ENCODE measurements at places on chromosomes 12 and 14.
A peak's percentile ranks its signal among the peaks of the same experiment; 100 is the strongest.

DNA sequence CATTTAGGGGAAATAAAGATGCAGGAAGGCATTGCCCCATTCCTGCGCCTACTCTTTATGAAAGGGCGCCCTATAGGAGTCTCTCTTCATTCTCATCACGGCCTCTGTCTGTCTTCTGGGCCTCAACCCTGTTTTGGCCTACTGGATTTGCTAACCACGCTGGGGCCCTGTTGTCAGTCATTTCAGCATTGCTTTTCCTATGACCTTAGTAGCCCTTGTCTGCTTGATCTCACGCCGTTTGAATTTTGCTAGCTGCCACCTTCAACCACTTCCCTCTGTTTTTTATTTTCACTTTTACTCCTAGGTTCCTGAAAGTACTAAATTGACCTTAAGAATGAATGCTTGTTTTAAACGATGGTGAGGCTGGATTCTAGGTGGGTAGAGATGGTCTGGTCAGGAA lies 139.0 kb downstream of the SYNE2 start:
- no peak for DNase-seq
- no peaks in the 10 kb centered on the region for H3K27me3 ChIP-seq
- no peak overlapping the region for H3K27ac ChIP-seq
- H3K4me3 ChIP-seq = no peak overlapping the region
- peaks cover 4% of the 10 kb centered on the region for H3K36me3 ChIP-seq

DNA sequence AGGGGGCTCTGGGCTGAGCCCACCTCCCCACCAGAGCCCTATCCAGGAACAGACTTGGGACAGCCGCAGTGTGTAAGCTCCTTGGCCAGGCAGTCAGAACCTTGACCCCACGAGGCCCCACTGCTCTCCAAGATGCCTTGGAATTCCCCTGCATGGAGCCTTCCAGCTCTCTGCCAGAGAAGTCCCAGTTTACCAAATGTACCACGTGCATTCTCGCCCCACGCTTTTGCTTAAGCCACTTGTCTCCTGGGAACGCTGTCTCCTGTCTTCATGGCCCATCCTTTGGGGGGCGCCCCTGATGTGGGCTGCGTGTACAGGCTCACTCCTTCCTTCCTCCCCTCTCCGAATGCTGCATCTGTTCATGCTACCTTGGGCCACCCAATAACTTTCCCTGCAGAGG lies 7.9 kb downstream of the FAIM2 start:
- H3K27ac ChIP-seq = peak overlapping the region; percentile 15
- H3K4me1 ChIP-seq = peaks cover 22% of the 10 kb centered on the region
- H3K36me3 ChIP-seq = peaks cover 6% of the 10 kb centered on the region
- peaks cover 18% of the 10 kb centered on the region for H3K27me3 ChIP-seq

DNA sequence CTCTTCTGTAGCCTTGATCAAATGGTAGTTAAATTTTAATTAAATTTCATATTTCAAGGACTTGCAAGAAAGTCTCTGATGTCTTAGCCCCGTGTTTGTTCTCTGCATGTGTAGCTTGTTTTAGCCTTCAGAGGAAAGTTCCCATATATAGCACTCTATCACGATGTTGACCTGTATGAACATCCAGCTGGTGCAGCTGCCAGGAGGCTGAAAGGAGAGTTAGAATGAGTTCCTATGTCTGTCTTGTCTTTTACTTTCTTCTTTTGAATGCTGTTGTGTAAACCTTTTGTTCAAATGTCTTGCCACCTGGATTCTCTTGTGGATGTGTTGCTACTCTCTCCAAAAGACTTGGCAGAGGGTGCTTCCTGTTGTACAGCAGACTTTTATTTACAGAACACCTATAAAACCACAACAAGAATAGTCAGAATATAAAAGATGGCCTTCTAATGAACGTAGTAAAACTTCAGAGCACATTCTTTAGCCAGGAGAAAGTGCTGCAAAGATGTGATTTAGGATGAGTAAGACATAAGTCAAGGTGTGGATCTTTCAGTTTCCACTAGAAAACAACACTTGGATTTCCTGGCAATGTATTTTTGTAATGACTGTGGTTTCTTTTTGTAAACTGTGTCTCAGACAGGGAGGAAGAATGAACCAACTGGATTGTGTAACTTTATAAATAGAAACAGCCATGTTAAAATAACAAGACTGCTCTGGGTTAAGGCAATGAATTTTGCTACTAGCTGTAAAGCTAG lies 17.2 kb downstream of the NAV3 start:
- H3K27ac ChIP-seq = peak overlapping the region; percentile 25
- H3K36me3 ChIP-seq = no peaks in the 10 kb centered on the region
- DNase-seq = no peak
- H3K4me3 ChIP-seq = no peak overlapping the region
- peaks cover 1% of the 10 kb centered on the region for H3K27me3 ChIP-seq
- peaks cover 27% of the 10 kb centered on the region for H3K4me1 ChIP-seq

DNA sequence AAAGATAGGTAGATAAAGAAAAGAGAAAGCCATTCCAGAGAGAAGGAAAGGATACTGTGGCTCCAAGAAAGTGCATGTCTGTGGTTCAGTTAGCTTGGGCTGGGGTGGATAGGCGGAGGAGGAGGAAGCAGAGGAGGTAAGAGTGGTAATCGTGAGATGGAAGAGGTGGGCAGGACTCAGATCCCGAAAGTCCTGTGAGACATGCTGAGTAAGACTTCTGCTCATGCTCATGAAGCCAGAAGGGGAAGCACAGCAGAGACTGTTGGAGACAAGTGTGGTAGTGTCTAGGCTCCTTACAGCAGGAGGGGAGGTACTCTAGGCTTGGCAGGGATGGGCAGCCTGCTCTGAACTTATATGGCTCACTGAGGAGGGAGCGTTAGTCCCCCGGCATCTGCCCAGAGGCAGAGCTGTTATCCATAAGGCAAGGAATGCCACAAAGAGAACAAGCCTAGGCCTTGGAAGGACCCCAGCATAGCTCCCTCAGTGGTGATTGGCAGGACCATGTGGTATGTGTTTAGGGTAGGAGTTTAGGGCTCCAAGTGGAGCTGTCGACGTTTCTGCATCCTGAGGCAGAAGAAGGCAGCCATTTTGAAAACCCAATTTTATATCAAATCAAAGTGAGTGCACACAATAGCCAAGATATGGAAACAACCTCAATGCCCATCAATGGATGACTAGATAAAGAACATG lies 135.3 kb downstream of the SMOC1 start:
- no peak overlapping the region for H3K27ac ChIP-seq
- H3K27me3 ChIP-seq = peaks cover 5% of the 10 kb centered on the region
- H3K36me3 ChIP-seq = peaks cover 7% of the 10 kb centered on the region
- peaks cover 3% of the 10 kb centered on the region for H3K4me1 ChIP-seq
- DNase-seq = no peak

DNA sequence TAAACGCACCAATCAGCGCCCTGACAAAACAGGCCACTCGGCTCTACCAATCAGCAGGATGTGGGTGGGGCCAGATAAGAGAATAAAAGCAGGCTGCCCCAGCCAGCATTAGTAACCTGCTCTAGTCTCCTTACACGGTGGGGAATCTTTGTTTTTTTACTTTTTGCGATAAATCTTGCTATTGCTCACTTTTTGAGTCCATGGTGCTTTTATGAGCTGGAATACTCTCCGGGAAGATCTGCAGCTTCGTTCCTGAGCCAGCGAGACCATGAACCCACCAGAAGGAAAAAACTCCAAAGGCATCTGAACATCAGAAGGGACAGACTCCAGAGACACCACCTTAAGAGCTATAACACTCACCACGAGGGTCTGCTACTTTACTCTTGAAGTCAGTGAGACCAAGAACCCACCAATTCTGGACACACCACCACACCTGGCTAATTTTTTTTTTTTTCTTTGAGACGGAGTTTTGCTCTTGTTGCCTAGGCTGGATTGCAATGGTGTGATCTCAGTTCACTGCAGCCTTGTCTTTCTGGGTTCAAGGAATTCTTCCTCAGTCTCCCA lies 6.9 kb upstream of the COPS7A start:
- peaks cover 4% of the 10 kb centered on the region for H3K4me1 ChIP-seq
- H3K27ac ChIP-seq = no peak overlapping the region
- no peak overlapping the region for H3K4me3 ChIP-seq
- H3K36me3 ChIP-seq = no peaks in the 10 kb centered on the region

DNA sequence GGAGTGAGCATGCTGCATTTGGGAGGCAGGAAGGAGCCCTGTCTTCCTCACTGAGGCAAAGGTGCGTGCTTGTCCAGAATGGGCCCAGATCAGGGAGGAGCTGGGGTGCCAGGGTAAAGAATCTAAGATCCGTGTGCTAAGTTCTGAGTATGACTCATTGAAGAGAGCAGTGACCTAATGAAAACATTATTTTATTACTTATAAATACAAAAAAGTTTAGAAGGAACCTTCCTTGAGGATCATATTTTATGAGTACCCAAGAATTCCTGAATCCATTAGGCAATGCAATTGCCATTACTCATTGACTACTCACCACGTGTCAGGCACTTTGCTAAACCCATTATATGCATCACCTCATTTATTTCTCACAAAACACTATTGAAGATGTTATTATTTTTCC lies 264.7 kb downstream of the EGLN3 start:
- H3K27me3 ChIP-seq = no peaks in the 10 kb centered on the region
- no peaks in the 10 kb centered on the region for H3K4me1 ChIP-seq
- no peak overlapping the region for H3K4me3 ChIP-seq
- H3K36me3 ChIP-seq = no peaks in the 10 kb centered on the region

DNA sequence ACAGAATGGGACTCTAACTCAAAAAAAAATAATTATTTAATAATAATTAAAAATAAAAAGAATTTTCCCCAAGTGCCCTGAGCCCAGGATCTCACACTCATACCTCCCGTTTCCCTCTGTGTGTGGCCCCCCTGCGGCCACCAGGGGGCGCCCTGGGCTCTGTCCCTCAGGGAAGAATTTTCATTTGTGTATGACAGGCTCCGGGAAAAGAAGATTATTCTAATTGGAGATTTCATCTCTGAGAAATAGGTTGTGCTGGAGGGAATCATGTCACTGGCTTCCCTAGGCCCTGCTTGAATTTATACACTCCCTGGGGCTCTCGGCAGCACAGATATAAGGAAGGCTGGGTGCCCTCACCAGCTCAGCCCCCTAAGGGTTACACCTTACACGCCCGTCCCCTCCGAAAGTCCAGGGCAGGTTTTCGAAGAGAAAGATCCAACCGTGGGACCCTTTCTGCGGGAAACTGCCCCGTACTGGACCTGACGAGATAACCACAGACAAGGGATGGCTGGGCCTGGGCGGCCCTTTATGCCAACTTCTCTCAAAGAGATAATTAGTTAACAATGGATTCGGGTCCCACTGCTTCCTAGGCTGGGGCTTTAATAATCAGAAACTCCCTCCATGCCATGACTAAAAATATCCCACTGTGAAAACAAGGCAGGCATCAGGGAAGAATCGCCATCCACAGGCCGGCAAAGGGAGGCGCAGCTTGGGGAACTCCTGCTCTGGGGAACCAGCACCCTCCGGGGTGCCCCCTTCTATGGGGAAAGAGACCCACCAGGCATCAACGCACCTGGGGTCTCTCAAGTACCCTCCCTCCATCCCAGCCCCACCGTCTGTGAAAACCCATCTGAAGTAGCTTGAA lies 80.7 kb downstream of the KDM2B start:
- H3K4me1 ChIP-seq = no peaks in the 10 kb centered on the region
- DNase-seq = peak; percentile 78
- no peaks in the 10 kb centered on the region for H3K36me3 ChIP-seq
- H3K27me3 ChIP-seq = peaks cover 2% of the 10 kb centered on the region
- H3K27ac ChIP-seq = no peak overlapping the region

DNA sequence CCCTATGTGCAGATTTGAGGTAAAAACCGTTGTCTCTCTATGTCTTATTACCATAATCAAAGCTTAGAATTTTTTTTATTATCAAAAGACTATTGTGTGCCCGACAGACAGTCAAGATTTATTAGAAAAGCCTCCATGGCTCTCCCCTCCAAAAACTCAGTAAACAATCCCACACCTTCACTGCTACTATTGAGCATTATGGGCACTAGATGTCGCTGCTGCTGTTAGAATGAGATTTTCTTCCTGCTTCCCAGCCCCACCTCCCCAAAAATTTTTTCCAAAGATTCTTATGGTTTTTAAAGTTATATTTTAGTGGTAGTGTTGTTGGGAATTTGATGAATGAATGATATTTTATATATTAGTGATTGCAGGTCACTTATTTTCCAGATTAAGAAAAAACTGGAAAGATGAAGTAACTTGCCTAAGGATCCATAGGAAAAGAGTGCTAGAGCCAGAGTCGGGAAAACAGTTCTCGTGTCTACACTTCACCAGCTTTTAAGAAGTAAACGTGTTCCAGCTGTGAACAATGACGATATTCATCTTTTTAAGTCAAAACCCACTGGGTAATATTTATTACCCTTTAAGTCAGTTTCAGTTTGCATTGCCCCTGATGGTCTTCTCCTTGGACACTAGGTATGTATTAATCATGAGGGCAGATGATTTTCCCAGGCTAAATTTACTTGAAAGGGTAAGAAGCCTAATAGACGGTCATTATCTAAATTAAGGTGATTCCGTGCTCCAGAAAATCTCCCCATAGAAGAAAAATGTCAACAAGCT lies 12.2 kb upstream of the FOXG1 start:
- no peak overlapping the region for H3K27ac ChIP-seq
- H3K36me3 ChIP-seq = no peaks in the 10 kb centered on the region
- H3K4me1 ChIP-seq = peaks cover 20% of the 10 kb centered on the region
- peak; percentile 60 for DNase-seq
- no peak overlapping the region for H3K4me3 ChIP-seq

GRCh38 chr12:110739894-110740293 lies 2.8 kb downstream of the PPP1CC start:
- peaks cover 30% of the 10 kb centered on the region for H3K4me1 ChIP-seq
- peaks cover 4% of the 10 kb centered on the region for H3K36me3 ChIP-seq
- H3K27me3 ChIP-seq = peaks cover 3% of the 10 kb centered on the region
- peak overlapping the region; percentile 68 for H3K4me3 ChIP-seq

DNA sequence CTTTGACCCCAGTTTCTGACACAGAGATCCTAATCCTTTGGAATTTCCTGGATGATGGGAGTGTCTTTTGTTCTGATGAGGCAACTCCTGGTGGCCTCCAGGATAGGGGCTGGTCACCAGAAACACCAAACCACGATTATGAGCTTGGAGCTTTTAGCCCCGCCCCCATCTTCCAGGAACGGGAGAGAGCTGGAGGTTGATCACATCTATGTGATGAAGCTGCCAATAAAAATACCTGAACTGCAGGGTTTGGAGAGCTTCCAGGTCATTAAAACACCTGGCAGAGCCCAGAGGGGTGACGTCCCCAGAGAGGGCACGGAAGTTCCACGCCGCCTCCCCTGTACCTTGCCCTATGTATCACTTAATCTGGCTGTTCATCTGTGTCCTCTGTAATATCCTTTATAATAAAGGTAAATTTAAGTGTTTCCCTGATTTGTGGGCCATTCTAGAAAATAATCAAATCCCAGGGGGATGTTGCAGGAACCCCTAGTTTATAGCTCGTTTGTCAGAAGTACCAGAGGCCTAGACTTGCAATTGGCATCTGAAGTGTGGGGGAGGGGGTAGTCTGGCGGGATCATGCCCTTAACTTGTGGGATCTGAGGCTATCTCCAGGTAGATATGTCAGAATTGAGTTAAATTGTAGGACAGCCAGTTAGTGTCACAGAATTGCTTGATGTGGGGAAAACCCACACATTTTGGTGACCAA lies 21.2 kb downstream of the APPL2 start:
- H3K27me3 ChIP-seq = peaks cover 4% of the 10 kb centered on the region
- no peak overlapping the region for H3K4me3 ChIP-seq
- DNase-seq = no peak
- H3K4me1 ChIP-seq = peaks cover 23% of the 10 kb centered on the region
- peaks cover 27% of the 10 kb centered on the region for H3K36me3 ChIP-seq

GRCh38 chr12:103924761-103925641 lies 5.2 kb upstream of the HSP90B1 start:
- no peak for DNase-seq
- H3K4me3 ChIP-seq = no peak overlapping the region
- H3K4me1 ChIP-seq = peaks cover 15% of the 10 kb centered on the region
- peaks cover 7% of the 10 kb centered on the region for H3K27me3 ChIP-seq
- no peak overlapping the region for H3K27ac ChIP-seq
